Stimulated activated CD8-positive, alpha-beta memory T cell treated with anti-CD3 and anti-CD28 coated beads, Interleukin-4, amount 100 ng/mL, for 1 hour (primary cell): ENCODE measurements at places on chromosomes 4 and X.

GRCh38 chrX:11908371-11908770, 150.3 kb downstream of the MSL3 start:
- DNase-seq: no peak

GRCh38 chr4:156335721-156336120, 382.1 kb upstream of the CTSO start:
- no peak for DNase-seq

- DNase-seq: no peak
Measured at GRCh38 chr4:108135549-108136209, 33.1 kb downstream of the LEF1 start.

GRCh38 chr4:4302416-4302815, 12.4 kb downstream of the ZBTB49 start:
- DNase-seq: no peak

DNA sequence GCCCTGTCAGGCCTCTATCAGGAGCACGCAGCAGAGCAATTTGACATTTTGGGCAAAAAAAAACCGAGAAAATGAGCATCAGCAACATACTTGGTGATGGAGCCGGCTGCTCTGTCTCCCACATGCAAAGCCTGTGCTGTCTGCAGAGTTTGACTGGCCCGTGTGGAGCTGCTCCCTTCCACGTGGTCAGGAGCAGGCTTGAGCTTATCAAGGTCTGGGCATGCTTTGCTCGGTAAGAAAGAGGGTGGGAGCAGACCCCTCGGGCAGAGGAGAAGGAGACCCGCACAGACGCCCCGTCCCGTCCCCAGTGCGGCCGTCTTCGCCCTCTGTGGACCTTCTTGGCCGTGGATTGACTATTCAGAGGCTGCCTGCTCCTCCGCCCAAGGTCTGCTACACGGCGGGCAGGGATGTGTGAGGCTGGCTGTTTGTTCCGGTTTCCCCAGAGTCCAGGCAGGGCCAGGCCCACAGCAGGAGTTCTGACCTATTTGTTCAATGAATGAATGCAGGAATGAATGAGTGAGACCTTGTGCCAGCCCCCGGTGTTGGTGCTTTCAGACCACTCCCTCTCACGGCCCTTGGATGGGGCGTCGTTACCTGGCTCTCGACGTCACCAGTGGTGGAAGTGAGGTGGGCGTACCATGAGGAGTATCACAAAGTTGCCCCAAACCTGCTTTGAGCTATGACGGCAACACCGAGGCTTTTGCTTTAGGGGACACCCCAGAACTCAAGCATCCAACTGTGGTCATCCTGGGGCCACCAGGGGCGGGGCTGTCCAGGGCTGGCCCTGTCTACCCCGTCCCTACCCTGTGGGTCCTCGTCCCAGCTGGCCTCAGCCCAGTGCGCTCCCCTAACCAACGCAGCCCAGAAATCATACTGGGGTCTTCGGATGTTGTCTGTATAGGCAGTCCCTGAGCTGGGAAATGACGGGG, 54.7 kb upstream of the ADRA2C start:
- DNase-seq: no peak

DNA sequence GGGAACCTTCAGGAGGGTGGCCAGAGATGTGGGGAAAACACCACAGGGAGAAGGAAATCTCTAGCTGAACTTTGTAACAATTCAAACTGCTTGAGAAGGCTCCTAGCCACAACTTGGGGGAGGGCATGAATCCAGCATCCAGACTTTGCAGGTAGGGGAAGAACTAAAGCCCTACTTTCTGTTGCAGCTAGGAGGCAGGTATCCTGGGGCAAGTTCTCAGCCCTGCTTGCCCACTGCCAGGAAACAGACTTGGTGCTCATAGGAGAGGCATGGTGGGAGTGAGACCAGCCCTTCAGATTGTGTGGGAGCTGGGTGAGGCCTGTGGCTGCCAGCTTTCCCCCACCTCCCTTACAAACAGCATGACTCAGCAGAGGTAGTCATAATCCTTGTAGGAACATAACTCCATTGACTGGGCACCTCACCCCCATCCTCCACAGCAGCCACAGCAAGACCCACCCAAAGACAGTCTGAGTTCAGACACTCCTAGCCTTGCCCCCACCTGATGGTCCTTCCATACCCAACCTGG, 209.5 kb upstream of the CPEB2 start:
- DNase-seq: no peak

- DNase-seq: no peak
Measured at GRCh38 chrX:132171881-132172280, 44.1 kb upstream of the FRMD7 start.

GRCh38 chrX:9356846-9357245, 108.0 kb upstream of the TBL1X start:
- no peak for DNase-seq

DNA sequence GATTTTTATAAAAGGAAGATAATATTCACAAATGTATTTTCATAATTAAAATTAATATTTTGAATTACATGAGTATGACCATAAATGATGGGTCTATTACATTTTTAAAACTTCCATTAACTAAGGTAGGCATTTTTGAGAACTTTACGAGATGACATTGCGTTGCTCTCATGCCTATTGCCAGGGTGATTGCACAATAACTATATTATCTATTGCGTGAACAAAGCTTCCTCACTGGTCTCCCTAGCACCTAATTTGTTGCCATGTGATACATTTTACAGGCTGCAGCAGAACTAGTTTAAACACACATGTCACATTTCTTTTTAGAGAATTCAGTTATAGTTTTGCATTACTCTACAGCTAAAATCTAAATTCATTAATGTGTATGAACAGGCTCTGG, 289.7 kb upstream of the GRID2 start:
- no peak for DNase-seq

GRCh38 chr4:80343887-80344286, 8.4 kb downstream of the CFAP299 start:
- no peak for DNase-seq

GRCh38 chrX:68988865-68989264, 160.0 kb downstream of the EFNB1 start:
- no peak for DNase-seq

DNA sequence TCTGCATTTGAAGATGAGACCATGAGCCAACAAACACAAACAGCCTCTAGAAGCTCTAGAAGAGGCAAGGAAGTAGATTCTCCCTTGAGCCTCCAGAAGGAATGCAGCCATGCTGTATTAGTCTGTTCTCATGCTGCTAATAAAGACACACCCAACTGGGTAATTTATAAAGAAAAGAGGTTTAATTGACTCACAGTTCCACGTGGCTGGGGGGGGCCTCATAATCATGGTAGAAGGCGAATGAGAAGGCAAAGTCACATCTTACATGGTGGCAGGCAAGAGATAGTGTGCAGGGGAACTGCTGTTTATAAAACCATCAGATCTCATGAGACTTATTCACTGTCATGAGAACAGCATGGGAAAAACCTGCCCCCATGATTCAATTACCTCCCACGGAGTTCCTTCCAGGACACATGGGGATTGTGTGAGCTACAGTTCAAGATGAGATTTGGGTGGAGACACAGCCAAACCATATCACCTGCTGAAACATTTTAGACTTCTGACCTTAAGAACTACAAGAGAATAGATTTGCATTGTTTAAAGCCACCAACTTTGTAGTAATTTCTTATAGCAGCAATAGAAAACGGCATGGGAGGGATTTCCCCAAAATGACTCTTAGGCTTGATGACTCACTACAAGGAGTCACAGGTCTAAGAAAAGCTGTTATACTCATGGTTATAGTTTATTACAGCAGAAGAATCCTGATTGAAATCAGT, 284.4 kb upstream of the SFRP2 start:
- DNase-seq: no peak

DNA sequence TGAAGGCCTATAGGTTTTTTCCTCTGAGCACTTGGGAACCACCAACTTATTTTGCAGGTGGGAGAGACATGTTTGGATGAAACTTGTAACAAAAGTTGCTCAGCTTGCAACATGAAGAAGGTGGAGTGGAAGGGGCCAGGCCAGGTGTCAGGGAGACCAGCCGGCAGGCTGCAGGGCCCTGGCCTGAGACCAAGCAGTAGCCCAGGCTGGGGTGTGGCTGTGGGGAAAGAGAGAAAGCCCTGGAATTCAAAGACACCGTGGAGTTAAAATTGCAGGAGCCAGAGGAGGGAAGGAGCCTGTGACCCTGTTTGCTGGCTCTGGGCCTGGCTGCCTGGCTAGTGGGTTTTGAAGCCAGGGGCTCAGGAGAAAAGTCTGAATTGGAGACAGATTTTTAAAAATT, 43.4 kb downstream of the EFNB1 start:
- no peak for DNase-seq

DNA sequence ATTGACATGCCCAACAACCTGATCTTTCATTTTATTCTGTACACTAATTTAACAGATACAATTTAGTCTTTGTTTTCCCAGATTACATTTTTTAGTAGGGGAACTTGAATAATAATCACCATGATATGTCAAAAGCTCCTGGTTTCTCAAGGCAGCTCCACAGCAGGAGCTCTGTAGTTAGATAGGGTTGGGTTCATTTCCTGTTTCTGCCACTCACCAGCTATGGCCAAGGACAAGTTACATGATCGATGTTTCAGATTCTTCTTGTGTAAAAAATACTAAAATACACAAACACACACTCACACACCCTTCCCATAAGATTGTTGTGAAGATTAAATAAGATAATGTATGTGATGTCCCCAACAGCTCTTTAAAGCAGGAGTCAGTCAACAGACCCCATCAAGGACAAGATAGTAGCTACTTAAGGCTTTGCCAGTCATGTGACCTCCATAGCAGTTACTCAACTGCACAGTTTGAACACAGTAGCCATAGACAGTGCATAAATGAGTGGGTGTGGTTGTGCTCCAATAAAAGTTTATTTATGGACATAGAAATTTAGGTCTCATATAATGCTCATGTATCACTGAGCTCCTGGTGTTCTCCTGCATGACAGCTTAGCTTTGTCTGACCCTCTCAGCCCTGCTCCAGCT, 18.4 kb downstream of the GUCY1A1 start:
- DNase-seq: no peak

- DNase-seq: no peak
Measured at GRCh38 chr4:54231419-54231767, 2.3 kb downstream of the PDGFRA start.

GRCh38 chr4:179695175-179695574, 2252.9 kb upstream of the AGA start:
- DNase-seq: no peak

DNA sequence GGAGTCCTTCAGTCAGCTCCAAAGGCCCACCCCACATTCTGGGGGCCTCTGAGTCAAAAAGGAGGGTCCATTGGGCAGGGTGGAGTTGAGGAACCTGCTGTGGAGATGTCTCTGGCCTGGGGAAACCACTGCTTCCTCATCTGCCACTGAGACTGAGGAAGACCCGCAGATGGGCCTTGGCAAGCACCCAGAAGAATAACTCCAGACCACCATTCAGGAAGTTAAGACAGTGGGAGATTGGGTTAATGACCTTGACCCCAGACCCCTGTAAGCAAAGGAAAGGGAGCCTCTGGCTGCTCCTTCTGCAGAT, 8.1 kb upstream of the HSD17B10 start:
- DNase-seq: no peak

DNA sequence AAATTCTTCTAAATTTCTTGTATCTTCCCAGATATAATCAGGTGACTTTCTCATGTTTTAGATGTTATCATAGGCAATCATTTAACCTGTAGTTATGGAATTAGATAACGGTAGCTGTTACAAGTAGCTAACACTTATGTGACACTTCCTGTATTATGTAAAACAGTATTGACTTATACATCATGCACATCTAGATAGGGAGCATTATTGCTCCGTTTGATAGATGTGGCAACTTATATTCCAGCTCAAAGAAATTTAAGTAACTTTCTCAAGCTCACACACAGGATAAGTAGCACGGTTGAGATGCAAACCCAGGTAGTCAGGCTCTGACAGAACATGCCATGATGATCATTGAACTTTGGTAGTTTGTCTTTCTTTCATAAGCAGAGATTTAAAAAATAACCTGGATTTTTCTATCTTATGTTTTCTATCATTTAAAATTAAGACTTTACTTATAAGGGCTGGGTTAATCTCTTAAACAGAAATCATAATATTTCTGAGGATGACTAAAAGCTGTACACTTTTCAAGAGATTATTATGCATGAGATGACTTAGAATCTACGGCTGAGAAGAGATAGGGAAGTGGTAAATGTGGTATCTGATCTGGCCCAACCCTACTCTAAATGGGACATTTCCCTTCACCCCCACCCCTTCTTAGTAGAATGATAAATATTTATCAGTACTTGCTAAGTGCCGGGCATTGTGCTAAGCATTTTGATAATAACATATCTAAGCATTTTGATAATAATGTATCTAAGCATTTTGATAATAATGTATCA, 69.1 kb upstream of the HPGD start:
- DNase-seq: no peak

DNA sequence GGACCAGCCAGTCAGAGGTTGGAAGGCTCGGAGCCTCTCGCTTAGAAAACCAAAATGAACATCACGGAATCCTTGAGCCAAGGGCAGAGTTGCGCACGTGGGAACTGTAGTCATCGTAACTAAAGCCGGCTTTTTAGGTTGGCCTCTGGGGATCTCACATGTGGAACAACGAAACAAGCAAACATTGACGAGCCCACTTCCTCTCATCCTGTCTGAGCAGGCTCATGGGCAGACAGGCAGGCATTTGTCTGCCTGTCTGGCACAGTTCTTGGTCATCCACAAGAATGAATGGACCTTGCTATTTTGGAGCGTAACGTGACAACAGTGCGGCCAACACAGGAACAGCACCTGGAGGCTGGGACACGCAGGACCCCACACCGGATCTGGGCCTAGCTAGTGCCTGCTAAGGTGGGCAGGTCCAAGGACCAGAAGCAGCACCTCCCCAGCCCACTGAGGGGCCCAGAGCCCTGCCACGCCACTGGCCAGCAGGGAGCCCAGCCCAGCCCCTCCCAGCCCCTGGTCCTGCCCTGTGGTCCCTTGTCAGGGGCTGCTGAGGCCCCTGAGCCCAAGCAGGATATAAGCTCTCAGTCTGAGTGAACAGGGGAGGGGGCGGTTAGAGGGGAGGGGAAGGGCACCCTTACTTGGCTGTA, 9.2 kb upstream of the TREX2 start:
- no peak for DNase-seq

- no peak for DNase-seq
Measured at GRCh38 chr4:74291471-74291870, 16.8 kb upstream of the EPGN start.

GRCh38 chr4:186854256-186854655, 130.6 kb upstream of the FAT1 start:
- no peak for DNase-seq

GRCh38 chr4:9758641-9759317, 22.7 kb upstream of the DRD5 start:
- no peak for DNase-seq

DNA sequence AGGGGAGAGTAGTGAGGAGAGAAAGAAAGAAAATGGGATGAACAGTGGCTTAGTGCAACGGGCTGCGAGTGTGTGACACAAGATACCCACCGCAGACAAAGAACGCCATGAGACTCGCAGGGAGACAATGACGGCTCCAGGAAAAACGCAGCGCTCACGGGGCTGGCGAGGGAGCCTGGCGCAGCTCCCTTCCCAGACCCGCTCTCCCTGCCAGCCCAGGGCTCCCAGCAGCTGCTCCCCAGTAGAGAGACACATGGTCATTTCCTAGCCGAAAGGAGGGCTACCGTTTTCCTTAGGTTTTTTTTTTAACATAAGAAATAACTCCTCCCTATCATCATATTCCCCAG, 149.5 kb downstream of the MAML3 start:
- DNase-seq: no peak

GRCh38 chr4:11805842-11806241, 377.1 kb upstream of the HS3ST1 start:
- no peak for DNase-seq
